DMS79 treated with DMSO at 0.1 percent for 48 hours (cell line): ENCODE measurements at places on chromosomes 2 and 18.

DNA sequence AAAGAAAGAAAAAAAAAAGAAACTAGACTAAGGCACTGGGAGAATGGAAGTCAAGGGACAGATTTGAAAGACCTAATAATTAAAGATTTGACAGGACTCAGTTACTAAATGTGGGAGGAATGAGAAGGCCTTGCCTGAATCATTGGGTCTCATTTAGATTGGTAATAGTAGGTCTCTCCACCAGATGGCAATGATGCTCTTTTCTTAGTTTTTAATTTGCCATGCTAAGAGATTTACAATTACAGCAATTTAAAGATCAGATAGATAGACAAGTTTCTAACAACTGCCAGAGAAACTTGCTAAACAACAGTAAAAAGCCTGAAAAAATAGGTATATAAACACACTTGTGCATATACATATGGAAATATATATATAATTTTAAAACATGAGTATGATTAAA lies 153.0 kb downstream of the TMEM247 start:
- peak; percentile 9 for DNase-seq

GRCh38 chr2:205002390-205002789 lies 457.1 kb downstream of the PARD3B start:
- no peak for DNase-seq

DNA sequence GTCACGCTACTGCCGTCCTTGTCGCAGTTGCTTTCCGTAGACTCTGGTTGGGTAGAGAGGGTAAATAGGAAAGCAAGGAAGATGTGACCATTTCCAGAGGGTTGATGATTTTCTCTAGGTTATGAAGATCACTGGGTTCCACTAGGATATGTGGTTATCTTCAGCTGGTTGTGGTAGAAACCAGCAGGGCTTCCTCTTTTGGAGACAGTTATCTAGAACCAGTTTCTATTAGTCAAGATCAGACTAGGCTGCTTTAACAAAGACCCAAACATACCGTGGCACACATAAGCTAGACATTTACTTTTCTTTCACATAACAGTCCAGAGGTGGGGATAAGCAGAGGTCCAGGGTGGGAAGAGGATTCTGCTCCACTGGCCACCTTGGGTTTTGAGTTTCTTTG lies 59.6 kb downstream of the FASTKD2 start:
- no peak for DNase-seq

- no peak for DNase-seq
Measured at GRCh38 chr2:218244665-218245064, 16.1 kb upstream of the GPBAR1 start.

DNA sequence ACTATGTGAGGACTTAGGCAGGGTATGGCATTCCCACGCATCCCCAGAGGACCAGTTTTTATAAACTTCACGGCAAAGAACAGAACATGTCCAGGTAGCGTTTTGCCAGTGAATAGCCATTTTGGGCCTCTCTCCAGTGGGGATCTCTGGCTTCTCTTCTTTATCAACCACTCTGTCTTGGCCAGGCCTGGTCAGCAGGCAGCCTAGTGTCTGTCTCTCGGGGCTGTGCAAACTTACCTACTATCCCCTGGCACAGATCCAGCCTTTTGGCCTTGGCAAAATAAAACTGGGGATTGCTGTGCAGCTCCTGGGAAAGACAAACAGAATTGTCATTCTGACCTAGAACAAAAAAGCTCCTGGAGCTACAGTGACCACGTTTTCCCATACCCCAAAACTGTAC lies 14.5 kb downstream of the CAPN14 start:
- no peak for DNase-seq

DNA sequence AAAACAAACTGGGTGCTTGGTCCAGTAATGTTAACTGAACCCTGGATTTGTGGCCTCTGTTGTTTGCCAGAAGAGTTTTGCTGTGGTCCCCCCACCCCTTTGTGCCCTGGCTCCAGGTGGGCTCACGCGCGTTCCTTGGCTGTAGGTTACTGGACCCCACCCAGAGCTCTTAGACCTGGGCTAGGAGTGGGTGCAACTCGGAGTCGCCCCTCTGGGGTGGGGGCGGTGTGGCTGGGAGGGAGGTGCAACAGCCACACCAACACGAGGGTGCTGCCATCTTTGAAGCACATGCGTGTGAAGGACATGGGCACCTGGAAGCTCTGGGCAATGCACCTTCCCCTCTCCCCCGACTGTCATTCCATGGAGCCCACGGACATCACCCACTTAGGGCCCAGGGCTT lies 92.7 kb downstream of the USP40 start:
- DNase-seq = no peak

DNA sequence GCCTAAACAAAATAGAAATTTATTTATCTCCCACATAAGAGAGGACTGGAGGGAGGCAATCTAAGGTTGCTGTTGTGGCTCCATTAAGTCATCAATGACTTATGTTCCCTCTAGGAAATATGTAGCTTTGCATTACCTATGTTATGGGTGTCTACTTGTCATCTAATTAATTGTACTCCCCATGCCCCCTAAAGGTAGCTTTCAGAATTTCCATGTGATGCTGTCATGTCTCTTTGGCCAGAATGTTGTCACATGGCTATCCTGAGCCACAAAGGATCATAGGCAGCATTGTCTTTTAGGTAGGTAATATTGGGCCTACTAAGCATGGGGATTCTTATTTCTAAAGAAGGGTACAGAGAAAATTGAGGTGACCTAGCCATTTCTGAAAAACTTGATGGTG lies 935.6 kb upstream of the FANCL start:
- DNase-seq = no peak

DNA sequence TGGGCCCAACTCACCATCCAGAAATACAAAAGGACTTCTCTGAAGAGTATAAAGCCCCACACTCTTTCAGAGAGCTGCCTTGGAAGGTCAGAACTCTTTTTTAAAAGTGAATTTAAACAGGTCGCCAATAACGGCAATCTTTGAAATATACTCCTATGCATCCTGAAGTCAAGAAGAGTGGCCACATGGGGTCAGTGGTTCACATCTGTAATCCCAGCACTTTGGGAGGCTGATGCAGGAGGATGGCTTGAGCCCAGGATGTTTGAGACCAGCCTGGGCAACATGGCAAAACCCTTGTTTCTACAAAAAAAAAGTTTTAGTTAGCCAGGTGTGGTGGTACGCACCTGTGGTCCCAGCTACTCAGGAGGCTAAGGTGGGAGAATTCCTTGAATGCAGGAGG lies 68.1 kb upstream of the FZD7 start:
- DNase-seq = no peak

GRCh38 chr2:10372203-10372861 lies 69.6 kb downstream of the HPCAL1 start:
- DNase-seq = no peak

DNA sequence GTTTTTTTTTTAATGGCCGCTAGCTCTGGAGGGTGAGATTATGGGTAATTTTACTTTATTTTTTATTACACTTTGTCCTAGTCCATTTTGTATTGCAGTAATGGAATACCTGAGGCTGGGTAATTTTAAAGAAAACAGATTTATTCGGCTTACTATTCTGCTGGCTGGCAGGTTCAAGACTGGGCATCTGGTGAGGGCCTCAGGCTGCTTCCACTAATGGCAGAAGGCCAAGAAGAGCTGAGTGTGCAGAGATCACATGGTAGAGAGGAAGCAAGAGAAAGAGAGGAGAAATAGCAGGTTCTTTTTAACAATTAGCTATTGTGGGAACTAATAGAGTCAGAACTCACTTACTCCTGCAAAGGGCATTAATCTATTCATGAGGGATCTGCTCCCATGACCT lies 52.4 kb upstream of the ARHGAP28 start:
- DNase-seq = no peak

DNA sequence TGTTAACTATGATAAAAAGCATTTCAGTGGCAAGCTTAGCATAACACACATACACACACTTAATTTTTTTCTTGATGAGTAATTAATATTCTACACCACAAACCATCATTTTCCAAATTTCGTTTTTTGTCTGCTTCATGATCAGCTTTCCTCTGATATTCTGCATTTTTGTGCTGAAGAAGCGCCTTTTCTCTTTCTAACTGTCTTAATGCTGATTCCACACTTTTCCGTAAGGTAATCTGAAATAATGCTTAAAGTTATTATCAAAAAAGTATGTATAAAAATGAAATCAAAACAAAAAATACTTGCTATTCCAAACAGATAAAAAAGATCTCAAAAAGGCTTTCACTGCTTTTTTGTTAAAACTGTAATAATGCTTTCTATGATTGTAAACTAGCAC lies 60.1 kb downstream of the SLC66A3 start:
- DNase-seq = no peak

- no peak for DNase-seq
Measured at GRCh38 chr2:171210864-171211431, 50.3 kb upstream of the TLK1 start.

- DNase-seq = no peak
Measured at GRCh38 chr2:31324016-31324633, 90.2 kb downstream of the EHD3 start.

DNA sequence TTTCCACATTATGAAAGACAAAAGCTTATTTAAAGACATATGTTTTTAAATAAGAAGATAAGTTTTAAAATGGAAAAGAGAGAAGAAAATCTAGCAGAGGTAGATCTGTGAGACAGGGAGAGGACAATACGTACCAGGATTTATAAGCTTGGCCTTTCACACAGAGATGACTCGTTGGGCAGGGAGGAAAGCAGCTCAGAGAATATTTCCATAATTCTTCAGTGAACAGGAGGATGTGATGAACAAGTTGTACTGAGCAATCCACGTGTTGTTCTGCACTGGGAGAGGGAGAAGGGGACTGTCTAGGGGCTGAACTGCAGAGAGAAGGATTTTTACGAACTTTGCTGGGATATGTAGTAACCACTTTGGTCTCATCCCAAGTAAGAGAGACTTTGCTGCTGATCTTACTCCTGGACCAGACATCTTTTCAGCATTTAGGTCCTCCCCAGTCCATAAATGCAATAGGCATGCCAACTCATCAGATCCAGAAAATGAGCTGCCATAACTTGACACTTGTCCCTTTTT lies 162.5 kb upstream of the SETBP1 start:
- DNase-seq = no peak

DNA sequence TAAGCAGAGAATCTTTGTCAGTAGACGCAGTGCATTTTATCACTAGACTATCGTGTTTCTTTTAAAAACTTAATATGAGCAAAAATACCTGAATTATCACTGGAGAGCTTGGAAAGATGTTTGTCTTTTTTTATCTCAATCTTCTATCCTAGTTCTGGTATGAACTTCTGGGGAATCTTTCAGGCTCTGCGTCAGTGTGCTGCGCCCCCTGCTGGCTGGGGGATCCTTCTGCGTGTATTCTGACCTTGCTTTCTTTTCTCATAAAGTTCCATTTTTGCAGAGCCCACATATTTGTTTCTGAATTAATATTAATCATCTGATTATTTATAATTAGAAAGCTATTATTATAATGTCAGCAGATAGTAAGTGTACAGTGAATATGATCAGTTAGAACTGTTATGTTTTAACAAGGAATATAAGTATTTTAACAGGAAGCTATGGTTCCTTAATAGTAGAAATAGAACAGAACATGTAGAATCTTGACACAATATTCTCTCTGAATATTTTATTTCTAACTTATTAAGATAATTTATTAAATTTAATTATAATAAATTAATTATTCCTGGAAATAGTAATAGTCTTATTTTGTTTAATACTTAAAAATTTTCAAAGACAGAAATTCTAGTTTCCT lies 945.0 kb upstream of the CRIM1 start:
- DNase-seq = no peak
